ENCODE measurements at places on chromosomes 6 and 20.

GRCh38 chr6:130473886-130474285 lies 108.1 kb downstream of the TMEM200A start:
- peak; percentile 13 for DNase-seq

DNA sequence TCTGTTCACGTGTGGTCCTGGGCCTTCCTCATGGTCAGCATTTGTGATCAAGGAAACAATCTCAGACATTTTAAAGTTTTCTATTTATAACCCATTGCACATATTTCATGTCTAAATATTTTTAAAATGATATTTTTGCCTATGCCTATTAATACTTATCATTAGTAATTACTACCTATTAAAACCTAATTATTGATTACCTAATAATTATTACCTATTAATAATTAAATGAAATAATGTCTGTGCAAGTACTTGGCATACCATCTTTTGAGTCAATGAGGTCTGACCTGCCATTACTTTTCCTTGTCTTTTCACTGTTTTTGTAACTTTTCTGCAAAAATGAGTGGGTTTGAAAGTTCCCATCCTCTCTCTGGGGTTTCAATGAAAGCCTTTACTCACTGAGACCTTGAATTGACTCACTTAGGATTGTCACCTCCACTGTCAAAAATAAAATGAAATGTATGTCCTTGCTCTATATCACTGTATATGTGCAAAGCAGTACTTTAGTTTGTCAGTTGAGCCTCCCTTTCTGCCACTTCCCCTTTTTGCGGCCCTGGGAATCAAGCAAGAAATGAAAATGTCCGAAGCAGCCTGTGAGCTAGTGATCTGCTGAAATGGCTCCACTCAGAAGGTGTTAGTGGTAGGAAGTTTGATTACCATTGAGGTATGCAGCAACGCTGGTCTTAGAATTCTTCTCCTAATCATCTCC lies 87.8 kb downstream of the L3MBTL3 start:
- no peak for DNase-seq

DNA sequence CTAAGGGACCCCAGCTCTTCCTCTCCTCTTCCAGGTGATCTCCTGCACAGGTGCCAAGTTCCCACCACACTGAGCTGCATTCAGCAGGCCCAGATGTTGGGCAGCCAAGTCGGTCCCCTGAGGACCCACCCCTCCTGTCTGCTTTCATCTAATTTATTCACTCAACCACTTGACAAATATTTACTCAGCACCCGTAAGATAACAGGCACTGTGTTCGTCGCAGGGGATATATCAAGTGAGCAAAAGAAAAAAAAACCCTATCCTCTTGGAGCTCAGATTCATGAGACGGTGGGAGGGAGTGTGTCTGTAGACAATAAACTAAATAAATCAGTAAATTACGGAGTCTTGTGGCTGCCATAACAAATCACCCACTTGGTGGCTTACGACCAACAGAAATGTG lies 143.6 kb downstream of the MRPL14 start:
- no peak for DNase-seq

- DNase-seq: no peak
Observed at GRCh38 chr6:760982-761955, 68.3 kb upstream of the EXOC2 start.

GRCh38 chr20:47925593-47925992 lies 140.3 kb upstream of the SULF2 start:
- no peak for DNase-seq

- no peak for DNase-seq
Observed at GRCh38 chr20:42734660-42735368, 454.9 kb downstream of the PTPRT start.

DNA sequence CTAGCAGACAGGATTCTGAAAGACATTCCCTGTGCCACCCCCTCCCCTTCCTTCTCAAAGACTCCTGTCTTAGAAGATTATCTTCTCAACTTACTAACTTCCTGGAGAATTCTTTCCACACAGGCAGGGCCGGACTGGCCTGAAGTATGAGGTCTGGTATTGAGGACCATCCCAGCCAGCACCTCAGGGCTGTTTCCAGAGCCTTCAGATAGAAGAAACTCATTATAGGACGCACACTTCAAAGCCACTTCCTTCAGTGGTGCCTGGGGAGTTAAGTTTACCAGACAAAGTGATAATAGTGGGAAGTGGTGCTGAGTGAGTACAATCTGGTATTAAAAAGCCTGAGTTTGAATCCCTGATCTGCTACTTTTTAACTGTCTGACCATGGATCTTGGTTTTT lies 15.6 kb downstream of the KCNS1 start:
- no peak for DNase-seq

DNA sequence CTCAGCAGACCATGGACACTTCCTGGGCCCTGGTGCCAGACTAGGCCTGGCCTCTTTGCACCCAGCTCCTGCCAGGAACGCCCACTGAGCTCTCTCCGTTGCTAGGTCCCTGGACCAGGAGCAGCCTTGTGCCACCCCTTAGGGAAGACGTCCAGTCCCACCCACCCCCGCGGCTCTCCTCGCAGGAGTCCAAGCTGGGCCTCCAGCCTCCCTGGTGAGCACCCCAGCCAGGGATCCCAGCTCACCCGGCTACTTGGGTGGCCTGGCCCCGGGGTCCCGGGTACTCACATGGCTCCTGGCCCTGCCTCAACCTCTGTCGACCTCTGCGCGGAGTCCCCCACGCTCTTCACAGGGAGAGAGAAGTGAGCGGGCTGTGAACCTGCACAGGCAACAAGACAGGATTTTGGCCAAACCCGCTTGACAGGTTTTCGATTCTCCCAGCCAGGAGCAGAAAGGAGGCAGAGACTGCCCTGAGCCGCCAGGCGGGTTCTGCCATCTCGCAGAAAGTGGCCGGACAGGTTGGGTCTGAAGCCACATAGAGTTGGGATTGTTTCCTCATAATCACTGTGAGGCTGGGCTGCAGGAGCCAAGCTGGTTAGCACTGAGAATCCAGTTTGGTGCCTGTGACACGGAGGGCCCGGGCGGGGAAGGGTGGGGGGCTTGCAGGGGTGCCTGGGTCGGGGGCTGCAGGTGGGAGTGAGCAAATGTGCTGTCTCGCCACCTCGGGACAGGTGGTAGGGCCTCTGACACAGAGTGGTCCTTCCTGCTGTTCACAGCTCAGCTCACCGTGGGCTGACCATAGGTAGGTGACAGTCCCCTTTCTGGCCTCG lies at the start of gene RBBP8NL:
Gene RBBP8NL (minus strand): TSS at position 368 of the 830 bp plus-strand sequence. CDS start 7,892 bp downstream, outside the sequence.
- no peak for DNase-seq

DNA sequence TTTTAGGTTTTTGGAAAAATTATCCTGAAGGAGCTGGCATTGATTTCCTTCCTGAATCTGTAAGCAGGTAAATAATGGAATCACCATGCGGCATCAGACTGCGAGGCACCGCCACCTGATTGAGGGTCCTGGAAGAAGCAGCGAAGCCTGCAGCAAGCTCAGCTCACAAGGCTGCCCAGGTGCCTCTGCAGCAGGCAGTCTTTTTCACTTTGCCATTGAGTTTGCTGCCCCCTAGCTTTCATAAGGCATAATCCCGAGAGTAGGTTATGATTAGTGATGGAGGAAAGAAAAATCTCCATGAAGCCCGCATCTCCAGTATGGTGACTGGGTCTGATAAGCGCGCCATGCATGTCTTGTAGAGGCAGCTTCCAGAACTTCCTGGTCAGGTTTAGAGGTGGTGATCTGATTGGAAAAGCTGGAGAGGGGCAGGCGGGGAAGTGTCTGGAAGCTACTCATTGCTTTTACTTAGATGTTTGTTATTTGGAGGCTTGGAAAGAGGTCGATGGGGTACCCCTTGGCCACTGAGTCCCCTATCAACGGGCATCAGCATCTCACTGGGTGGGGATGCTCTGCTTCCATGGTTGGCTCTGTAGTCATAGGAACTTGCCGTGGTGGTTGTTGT lies 26.7 kb downstream of the IYD start:
- peak; percentile 55 for DNase-seq

GRCh38 chr20:1830240-1830639 lies 65.0 kb upstream of the SIRPA start:
- peak; percentile 92 for DNase-seq

- no peak for DNase-seq
Observed at GRCh38 chr6:139625998-139626975, 251.8 kb upstream of the CITED2 start.

- DNase-seq: peak; percentile 11
Observed at GRCh38 chr6:35736253-35736894, 458 bp upstream of the ARMC12 start.

DNA sequence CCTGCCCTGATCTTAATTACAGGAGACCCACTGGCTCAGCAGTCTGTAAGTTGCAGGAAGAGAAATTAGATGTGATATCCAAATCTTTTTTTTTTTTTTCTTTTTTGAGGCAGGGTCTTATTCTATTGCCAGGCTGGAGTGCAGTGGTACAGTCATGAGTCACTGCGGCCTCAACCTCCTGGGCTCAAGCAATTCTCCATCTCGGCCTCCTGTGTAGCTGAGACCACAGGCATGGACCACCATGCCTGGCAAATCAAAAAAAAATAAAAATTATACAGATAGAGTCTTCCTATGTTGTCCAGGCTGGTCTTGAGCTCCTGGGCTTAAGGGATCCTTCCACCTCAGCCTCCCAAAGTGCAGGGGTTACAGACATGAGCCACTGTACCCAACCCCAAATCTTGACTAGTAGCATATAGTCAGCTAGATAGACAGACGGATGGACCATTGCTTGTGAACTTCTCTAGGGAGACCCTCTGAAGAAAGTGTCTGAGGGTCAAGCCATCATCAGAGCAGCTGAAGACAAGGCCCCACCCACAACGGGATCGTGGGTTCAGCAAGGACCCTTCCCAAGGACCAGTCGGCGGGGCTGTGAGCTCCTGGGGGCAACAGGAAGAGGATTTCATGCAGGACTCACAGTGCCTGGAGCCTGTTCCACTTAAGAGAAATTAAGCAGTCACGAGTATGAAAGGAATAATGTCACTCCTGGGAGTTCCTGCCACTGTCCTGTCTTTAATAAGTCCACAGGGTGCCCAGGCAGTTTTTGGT lies 222.7 kb downstream of the ANKRD60 start:
- no peak for DNase-seq

DNA sequence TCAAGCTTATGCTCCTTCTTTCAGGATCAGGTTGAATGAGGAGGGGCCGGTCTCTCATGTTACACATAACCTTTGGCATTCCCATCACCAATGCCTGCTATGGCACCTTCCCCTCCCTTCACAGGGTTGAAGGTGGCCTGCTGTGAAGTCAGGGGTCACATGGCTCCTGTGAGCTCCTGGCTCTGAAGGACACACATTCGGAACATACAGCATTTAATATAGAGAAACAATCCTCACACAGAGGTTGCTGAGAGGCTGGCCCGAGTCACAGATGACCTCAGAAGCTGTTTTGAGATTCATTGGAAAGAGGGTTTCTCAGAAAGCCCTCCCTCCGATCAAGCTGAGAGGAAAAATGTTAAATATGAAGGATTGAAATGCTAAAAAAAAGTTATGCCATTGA lies 82.1 kb downstream of the PSMG4 start:
- DNase-seq: no peak

DNA sequence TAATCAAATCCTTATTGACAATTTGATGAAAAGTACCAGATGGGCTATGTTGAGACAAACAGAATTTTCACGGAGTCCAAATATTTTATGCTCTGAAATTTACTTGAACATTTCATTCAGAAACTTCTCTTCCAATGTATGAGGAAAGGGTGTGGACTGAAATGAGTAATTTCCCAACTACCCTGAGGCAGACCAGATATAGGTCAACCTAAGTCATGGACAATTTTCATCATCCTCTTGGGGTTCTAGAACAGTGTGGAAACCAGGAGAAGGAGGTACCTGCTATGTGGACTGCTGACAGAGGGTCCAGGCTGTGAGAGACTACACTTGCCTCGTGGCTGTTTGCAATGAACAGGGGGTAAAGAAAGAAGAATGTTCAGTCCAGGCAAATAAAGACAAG lies 323.0 kb downstream of the ESR1 start:
- no peak for DNase-seq

- DNase-seq: no peak
Observed at GRCh38 chr6:35589201-35589739, 76.6 kb upstream of the TULP1 start.

DNA sequence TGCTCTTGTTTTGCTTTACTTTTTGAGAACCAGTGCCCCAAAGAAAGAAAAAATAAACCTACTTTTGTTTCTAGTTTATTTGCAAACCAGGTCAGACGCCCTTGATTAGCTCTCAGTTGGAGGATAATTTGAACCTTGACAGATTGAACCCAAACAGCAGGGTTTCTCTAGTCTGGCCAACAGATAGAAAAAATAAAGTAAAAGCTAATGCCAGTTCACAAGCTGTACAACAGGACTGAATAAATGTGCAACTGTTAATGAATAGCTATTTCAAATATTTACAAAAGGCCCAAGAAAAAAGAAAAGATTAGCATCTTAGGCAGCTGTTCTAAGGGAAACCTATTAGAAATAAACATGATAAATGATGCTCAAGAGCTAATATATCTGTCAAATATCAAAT lies 331.8 kb downstream of the CDKAL1 start:
- no peak for DNase-seq

DNA sequence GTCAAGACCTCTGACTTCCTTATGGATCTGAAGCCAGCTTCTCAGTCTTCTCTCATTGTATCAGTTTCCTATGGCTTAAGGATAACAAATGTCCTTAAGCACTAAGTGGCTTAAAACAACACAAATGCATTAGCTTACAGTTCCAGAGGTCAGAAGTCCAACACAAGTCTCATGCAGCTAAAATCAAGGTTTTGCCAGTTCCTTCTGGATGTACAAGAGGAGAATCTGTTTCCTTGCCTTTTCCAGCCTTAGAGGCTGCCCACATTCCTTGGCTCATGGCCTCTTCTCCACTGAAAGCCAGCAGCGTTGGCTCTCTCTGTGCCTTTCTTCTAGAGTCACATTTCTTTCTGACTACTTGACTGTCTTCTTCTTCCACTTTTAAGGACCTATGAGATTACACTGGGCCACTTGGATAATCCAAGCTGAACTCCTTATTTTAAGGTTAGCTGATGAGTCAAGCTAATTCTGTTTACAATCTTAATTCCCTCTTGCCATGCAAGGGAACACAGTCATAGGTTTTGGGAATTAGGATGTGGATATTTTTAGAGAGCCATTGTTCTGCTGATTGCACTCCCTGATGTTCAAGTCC lies 179.0 kb downstream of the BCAS1 start:
- DNase-seq: no peak

- DNase-seq: no peak
Observed at GRCh38 chr6:44074439-44074812, 52.8 kb downstream of the MRPL14 start.

- DNase-seq: no peak
Observed at GRCh38 chr6:57006101-57006500, 40.4 kb upstream of the KIAA1586 start.

GRCh38 chr6:31822036-31822821 lies 5.3 kb upstream of the HSPA1B start:
- peak; percentile 65 for DNase-seq

- no peak for DNase-seq
Observed at GRCh38 chr6:122136386-122136785, 263.1 kb upstream of the HSF2 start.

GRCh38 chr6:66930559-66931290 lies 1223.7 kb upstream of the EYS start:
- DNase-seq: no peak

Measured in amniotic stem cell (primary cell).